ENCODE measurements at places on chromosomes 4 and X.

DNA sequence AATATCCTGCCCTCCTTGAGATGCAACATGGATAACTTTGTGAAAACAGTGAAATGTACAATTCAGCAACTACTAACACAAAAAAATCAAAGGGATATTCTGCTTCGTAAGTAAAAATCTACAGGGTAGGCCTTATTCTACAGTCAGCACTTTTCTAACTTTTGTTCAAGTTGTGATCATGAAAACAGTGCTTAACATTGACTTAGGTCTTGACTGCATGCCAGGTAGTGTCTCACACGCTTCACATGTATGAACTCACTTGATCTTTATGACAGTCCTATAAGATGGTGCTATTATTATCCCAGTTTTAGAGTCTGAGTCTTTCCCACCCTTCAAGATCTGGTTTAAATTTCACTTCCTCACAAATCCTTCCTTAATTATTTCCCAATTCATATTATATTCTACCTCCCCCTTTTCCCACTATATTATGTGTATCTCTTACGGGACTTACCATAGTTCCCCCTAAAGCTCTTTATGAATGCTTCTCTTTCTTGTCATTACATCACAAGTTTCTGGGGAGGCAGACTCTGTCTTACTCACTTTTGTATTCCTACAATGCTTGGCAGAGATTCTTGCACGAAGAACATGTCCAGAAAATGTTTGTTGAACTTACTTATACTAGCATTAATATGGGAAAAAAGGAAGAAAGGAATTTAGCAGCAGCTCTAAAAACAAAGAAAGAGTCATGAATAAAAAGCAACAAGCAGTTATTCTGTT, 179.8 kb downstream of the SCFD2 start:
- DNase-seq = no peak

- DNase-seq = no peak
These were observed 36.7 kb upstream of the CXXC4 start for GRCh38 chr4:104531390-104531789.

DNA sequence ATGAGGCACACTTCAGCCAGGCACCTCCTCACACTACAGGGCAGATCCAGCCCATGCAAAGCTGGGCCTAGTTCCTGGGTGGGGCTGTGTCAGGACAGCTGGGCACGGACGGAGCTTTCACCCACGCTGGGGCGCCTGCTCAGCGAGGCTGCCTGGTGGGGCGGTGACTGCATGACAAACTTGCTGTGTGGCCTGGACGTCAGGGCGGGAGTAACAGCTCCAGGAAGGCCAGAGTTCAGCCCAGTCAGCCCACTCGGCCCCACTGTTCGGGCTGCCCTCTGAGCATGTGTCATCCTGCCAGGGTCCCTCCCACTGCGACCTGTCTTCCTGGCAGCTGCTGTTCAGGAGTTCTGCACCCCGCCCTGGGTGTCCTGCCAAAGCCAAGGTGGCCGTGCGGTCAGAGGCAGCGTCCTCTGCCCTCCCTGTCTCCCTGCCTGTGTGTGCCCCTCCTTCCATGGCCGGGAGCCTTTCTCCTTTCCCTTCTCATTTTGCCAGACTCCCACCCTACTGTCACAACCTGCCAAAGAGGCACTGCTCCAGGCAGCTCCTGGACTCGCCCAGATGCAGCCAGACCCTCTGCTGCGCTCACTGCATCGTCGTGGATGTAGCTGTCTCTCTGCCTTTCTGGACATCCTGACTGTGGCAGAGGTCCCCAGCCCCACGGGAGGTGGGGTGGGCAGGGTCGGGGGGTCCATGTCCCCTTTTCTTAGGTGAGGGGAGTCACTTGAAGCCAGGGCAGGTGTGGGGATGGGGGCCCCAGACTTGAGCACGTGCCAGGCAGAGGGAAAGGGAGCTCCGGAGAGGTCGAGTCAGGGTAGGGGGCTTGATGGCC, 33.0 kb upstream of the KIAA0232 start:
- DNase-seq = no peak

DNA sequence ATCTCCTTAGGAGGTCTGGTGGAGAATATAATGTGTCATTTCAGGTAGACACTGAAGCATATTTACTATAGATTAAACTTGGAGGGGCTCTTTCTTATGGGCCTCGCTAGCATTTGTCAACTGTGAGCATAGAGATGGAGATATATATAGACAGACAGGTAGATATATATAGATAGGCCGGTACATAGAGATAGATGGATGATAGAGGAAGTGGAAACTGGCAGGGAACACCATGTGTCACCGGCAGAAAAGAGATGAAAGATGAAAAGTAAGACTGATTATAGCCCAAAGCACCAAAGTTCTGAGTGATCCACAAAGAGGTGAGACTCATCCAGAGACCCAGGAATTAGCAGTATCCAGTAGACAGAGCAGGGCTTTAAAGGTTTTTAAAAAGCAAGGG, 268.1 kb downstream of the FBXW7 start:
- DNase-seq = no peak

- no peak for DNase-seq
These were observed 332.0 kb downstream of the NR3C2 start for GRCh38 chr4:148110169-148110568.

- no peak for DNase-seq
These were observed 47.7 kb downstream of the MANBA start for GRCh38 chr4:102713096-102713495.

DNA sequence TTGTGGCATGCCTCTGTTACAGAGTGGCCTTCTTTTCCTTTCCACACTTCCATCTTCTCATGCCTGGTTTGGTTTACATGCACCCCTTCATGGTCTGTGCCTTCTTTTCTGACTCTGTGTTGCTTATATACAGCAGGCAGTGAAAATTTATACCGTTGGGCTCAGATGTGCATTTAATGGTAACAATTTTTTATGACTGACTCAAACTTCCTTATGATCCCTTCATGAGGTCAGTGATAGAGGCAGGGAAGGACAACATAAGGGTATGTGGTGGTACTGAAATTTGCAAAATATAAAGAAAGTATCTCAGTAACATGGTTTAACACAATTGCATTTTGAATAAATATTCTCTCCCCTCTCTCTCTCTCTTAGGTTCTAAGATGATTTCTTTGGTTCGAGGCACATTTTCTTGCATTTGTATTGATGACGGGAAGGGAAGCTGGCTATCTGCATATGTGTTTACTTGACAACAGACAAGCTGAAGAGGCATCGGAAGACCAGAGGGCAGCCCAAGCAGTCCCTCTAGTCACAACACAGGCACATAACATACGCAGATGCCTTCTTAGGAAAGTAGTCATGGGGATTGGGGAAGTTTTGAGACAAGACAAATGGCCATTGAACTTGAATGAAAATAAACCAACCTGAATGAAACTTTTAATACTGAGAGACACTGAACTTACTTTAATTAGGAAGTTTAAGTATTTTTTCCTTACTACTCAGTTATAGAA, 163.3 kb upstream of the LEF1 start:
- DNase-seq = no peak

DNA sequence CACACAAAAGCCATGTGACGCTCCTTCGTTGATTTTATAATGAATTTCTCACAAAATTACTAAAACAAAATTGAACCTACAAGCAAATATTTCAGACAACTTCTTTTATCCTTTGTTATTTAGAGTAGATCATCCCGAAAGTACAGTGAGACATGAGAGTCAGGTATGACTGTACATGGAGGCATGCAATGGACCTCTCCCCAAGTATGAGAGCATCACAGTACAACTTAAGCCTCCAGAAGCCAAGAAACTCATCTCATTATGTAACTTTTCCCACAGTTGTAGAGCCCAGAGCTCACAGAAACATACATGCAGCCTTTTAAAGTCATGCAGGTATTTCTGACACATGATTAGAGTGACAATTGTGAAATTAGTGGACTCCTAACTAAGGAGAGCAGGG, 167.7 kb downstream of the PAPSS1 start:
- DNase-seq = no peak

GRCh38 chrX:67922966-67923365, 379.1 kb downstream of the AR start:
- DNase-seq = no peak

GRCh38 chr4:139841464-139842195, 176.0 kb downstream of the MGST2 start:
- DNase-seq = no peak

- DNase-seq = no peak
These were observed 63.2 kb upstream of the UGT2B7 start for GRCh38 chr4:69032847-69033638.

- no peak for DNase-seq
These were observed 411.4 kb downstream of the GPAT3 start for GRCh38 chr4:83947125-83947829.

DNA sequence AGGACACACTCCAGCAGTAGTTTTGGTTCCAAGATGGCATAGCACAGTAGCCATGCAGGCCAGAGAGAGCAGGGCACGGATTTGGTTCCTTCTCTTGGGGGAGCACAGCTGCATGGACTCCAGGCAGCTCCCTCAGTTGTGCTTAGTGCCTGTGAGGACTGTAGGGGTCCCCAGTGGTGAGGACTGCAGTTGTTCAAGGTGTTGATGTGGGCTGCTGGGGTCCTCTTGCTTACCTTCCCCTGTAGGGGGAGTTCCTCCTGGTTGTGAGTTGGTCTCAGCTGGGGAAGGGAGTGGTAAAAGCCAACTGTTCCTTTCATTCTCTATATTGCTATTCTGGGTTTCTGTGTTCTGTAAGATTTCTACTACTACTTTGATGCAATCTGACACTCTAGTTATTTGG, 606.5 kb downstream of the MAGEB5 start:
- no peak for DNase-seq

GRCh38 chrX:65532016-65532415, 2.6 kb downstream of the LAS1L start:
- DNase-seq = no peak

GRCh38 chr4:54063229-54063628, 1.2 kb downstream of the CHIC2 start:
- DNase-seq = no peak

DNA sequence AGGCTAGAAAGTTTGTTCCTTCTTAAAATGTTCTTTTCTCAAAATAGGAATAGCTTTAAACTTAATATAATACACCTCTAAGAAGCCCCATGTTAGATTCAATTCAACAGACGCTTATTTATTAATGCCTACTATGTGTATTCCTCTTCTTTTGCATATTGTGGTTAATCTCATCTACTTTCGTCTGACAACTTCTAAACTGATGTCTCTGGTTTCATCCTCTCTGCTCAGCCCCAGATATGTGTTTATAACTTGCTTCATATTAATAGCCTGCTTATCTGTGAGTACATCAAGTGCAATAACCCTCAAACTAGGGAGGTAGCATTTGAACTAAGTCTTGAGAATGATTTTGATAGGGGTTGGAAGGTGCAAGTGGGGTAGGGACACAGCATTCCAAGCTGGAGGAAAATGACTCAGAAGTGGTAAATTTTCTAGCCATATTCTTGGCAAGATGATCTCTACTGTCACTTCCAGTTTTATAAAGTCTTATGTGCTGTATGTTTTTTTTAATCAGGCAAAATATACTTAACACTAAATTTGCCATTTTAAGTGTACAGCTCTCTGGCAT, 37.0 kb downstream of the STK26 start:
- DNase-seq = no peak

- no peak for DNase-seq
These were observed 38.5 kb upstream of the BOD1L1 start for GRCh38 chr4:13665701-13666660.

- DNase-seq = no peak
These were observed 33.4 kb downstream of the GATB start for GRCh38 chr4:151727365-151727764.

DNA sequence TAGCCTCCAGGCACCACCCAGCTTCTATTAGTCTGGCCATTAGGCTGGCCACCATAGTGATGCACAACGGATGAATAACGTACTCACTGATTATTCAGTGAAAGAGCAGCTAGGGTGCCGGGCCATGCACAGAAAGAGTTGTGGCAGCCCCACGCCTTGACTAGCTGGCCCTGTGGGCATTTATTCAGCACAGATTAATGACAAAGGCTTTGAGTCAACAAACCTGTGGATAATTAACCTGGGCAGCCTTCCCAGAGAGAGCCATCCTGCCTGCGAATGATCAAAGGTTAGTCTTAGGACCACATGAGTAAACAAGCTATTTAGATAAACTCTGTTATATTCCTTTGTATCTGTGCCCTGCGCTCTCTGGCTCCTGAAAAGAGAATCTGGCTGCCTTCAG, 37.2 kb downstream of the MAP9 start:
- DNase-seq = no peak

DNA sequence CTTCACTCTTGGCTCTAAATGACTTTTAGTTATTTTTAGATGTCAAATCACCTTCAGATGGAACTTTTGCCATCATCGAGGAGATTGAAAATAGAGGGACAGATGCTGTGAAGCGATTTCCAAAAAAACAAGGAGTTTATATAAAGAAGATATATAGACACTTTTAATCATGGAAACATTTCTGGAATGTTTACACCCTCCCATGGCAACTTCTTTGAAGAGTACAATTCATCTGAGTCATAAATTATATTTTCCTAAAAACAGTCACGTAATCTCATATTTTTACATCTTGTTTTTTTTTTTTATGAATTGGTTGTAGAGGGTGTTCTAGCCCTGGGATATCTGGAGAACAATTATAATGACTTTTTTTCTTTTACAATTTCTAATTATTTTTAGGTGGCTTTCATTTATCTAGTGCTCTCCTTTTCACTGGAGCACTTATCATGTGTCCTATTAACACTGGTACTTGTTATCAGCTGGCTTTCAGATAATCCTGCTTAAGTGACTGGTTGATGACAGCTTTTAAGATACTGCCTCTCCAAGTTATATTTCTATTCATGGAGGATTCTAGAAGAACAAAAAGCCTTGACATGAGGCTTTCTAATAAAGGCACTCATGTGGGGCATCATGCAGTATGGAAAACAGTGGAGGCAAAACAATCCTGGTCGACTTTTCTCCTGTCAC, 24.9 kb downstream of the PCDH7 start:
- DNase-seq = no peak

GRCh38 chr4:9769321-9769720, 12.1 kb upstream of the DRD5 start:
- DNase-seq = no peak

- DNase-seq = no peak
These were observed 7.5 kb downstream of the FHDC1 start for GRCh38 chr4:152943672-152944071.

GRCh38 chr4:128848461-128848860, 39.0 kb downstream of the JADE1 start:
- no peak for DNase-seq

- DNase-seq = no peak
These were observed 32.6 kb downstream of the RELL1 start for GRCh38 chr4:37653601-37654000.

- no peak for DNase-seq
These were observed 1163.5 kb upstream of the PABPC4L start for GRCh38 chr4:135365065-135365464.

Data from stimulated activated naive CD8-positive, alpha-beta T cell treated with anti-CD3 and anti-CD28 coated beads, Interleukin-15, Interleukin-2, amounts not matched to agents 100 U/mL and 50 U/mL, for 24 hours (primary cell).